ENCODE measurements at places on chromosomes 5 and 9.

DNA sequence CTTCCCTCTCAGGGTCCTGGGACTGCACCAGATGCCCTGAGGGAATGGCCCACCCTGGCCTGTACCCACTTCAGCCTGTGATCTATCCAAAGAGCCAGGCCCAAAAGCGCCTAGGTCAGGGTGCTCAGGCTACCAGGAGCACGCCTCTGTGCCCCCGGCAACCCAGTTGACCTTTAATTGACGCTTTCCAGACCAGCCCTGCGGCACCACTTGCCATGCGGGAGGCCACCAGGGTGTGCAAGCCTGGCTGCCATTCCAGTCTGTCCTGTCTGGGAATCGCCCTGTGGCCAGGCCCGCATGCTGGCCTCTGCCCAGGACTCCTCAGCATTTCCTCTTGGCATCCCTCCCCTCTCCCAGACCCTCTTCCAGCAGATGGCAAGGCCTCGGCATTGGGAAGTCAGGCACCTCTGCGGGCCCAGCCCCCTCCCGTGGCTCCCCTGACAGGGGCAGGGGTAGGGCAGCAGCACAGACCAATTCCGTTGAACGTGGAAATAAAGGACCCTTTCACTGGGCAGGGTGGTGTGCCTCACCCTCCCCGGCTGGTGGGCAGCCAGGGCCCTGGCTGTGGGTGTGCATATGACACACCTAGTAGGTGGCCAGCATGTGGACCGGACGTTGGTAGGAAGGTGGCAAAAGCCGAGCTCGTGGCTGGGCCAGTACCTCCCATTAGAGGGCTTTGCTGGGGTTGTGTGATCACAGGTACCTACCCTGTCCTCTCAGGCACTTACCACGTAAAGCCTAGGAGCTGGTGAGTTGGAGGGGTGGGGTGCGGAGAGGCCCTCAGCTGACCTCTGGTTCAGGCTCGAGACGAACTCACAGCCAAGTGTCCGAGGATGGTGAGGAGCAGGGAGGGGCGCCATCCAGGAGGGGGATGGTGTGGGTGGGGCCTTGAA, 3.5 kb upstream of the AIF1L start:
- no peak for DNase-seq

DNA sequence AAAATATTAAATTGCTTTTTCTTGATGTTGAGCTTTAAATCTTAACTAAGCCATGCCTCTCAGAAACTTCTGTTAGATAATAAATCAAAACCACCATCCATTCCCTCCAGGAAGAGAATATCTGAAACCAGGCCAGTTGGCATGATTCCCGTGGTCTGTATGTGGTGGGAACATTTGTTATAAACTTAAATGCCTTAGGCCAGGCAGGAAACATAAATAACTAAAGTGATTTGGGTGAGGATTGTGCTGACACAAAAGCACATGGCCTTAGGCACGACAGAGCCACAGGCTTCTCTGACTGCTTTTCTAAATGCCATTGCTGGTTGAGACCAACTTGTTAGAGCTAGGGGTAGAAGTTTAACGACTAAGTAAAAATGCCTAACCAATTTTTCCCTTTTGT, 255.9 kb downstream of the GABRG2 start:
- no peak for DNase-seq

- DNase-seq: no peak
Observed at GRCh38 chr9:125906144-125906543, 159.0 kb downstream of the PBX3 start.

- DNase-seq: no peak
Observed at GRCh38 chr9:98551511-98552286, 157.0 kb downstream of the GABBR2 start.

GRCh38 chr5:159800131-159800840, 116.0 kb upstream of the ADRA1B start:
- no peak for DNase-seq

- no peak for DNase-seq
Observed at GRCh38 chr5:40503439-40503838, 176.3 kb upstream of the PTGER4 start.

- no peak for DNase-seq
Observed at GRCh38 chr9:76906647-76906975, 697 bp upstream of the PRUNE2 start.
